ENCODE measurements at places on chromosomes 12 and 14. TPM values are rescaled to one million over a fixed set of nuclear protein-coding genes. Genes with fewer than 3 reads are reported as not detected.

Gene TAS2R46
- 2.0 TPM for total RNA-seq

Gene KLRG1
- total RNA-seq, result 0.36 TPM

- H3K36me3 ChIP-seq, result no peaks in the 10 kb centered on the region
- H3K4me3 ChIP-seq, result no peak overlapping the region
- H3K27me3 ChIP-seq, result no peaks in the 10 kb centered on the region
- H3K4me1 ChIP-seq, result no peaks in the 10 kb centered on the region
These were observed 19.5 kb upstream of the NUP107 start for GRCh38 chr12:68667291-68667690.

GRCh38 chr12:99985129-99985570, 414 bp upstream of the ANKS1B start:
- peak overlapping the region; percentile 51 for H3K4me3 ChIP-seq
- H3K4me1 ChIP-seq, result no peaks in the 10 kb centered on the region
- no peaks in the 10 kb centered on the region for H3K36me3 ChIP-seq
- no peak for DNase-seq
- H3K27me3 ChIP-seq, result no peaks in the 10 kb centered on the region
- peak overlapping the region; percentile 70 for H3K27ac ChIP-seq

Gene TPPP2
- total RNA-seq, result not detected

GRCh38 chr12:18483698-18484325, 222.5 kb downstream of the PIK3C2G start:
- H3K27me3 ChIP-seq, result no peaks in the 10 kb centered on the region
- no peaks in the 10 kb centered on the region for H3K36me3 ChIP-seq
- H3K4me3 ChIP-seq, result no peak overlapping the region
- H3K4me1 ChIP-seq, result no peaks in the 10 kb centered on the region
- no peak for DNase-seq

DNA sequence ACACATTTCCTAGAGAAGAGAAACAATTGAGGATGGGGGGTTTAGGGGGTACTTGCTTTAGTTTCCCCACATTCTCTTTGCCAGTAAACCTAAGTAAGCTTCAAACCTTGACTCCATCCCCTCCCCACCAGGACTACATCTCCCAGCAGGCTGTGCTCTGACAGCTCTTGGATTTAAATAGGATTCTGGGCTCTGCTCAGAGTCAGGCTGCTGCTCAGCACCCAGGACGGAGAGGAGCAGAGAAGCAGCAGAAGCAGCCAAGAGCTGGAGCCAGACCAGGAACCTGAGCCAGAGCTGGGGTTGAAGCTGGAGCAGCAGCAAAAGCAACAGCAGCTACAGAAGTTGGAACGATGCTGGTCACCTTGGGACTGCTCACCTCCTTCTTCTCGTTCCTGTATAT, 20.6 kb downstream of the RDH12 start:
- H3K36me3 ChIP-seq, result no peaks in the 10 kb centered on the region
- DNase-seq, result peak; percentile 39
- no peak overlapping the region for H3K4me3 ChIP-seq
- no peaks in the 10 kb centered on the region for H3K27me3 ChIP-seq
- no peaks in the 10 kb centered on the region for H3K4me1 ChIP-seq

GRCh38 chr12:57985685-57986084, 44.3 kb downstream of the ATP23 start:
- no peak for DNase-seq
- H3K27me3 ChIP-seq, result no peaks in the 10 kb centered on the region
- no peak overlapping the region for H3K27ac ChIP-seq
- H3K36me3 ChIP-seq, result no peaks in the 10 kb centered on the region
- no peaks in the 10 kb centered on the region for H3K4me1 ChIP-seq
- H3K4me3 ChIP-seq, result no peak overlapping the region

DNA sequence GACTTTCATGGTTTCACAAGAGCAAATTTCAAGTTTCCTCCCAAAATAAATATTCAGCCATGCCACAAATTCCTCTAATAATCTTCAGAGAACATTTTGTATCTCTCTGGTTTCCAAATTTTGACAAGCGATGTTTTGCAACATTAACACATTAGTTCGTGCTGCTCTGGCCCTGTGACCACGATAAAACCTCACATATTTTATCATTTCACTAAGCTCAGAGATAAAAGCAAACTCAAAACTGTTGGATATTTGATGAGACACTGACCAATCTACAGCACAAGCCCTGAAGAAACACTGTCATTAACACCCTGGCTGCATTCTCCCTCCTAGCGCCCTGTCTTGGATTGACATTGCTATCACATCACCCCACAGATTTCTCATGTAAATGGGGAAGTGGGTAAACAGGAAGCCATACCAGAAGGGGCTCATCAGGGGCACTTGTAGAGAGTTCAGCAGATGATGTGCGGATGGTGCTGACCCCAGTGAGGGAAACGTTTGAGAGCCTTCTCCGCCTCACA, 264.3 kb downstream of the PRKD1 start:
- H3K36me3 ChIP-seq, result no peaks in the 10 kb centered on the region
- H3K27me3 ChIP-seq, result no peaks in the 10 kb centered on the region
- no peaks in the 10 kb centered on the region for H3K4me1 ChIP-seq
- H3K4me3 ChIP-seq, result no peak overlapping the region

DNA sequence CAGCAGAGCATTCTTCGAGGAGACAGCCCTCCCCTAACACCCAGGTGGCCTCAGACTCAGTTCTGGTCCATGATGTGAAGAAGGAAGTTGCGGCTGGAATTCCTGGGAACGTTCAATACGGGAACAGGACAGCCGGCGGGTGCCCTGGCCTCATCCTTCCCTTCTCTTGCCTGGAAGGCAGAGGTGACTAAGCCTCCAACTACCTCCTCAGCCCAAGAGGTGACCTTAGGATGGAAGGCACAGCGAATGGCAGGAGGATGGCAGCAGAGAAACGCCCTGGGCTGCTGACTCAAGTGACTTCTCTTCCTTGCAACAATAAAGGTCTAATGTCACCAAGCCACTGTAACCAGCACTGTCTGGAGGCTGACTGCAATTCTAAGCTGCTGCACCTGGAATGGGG, 36.1 kb downstream of the DHX37 start:
- no peak overlapping the region for H3K4me3 ChIP-seq
- H3K4me1 ChIP-seq, result no peaks in the 10 kb centered on the region
- H3K27ac ChIP-seq, result no peak overlapping the region

DNA sequence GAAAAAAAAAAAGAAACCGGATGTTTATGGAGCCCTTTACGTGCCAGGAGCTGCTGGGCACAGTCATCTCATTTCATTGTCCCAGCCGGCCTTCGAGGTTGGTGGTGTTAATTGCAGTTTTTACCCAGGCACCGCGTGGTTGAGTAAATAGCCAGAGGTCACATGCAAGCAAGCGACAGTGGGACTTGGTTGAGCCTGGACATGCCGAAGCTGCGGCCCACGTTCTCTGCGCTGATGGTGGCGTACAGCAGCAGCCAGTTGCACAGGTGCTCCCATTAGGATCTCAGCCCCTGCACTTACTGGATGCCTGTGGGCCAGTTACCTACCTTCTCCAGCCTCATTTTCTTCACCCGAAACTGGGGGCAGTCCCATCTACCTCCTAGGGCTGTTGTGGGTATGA, 54.0 kb downstream of the TSPAN9 start:
- H3K4me3 ChIP-seq, result no peak overlapping the region
- no peaks in the 10 kb centered on the region for H3K36me3 ChIP-seq
- no peak overlapping the region for H3K27ac ChIP-seq
- no peak for DNase-seq
- peaks cover 3% of the 10 kb centered on the region for H3K4me1 ChIP-seq

Gene RPL10L
- total RNA-seq, result 7.8 TPM

Gene STAC3
- 4.8 TPM for total RNA-seq

- DNase-seq, result no peak
- H3K27me3 ChIP-seq, result no peaks in the 10 kb centered on the region
- H3K27ac ChIP-seq, result no peak overlapping the region
- no peaks in the 10 kb centered on the region for H3K4me1 ChIP-seq
These were observed 90.4 kb downstream of the CRACR2A start for GRCh38 chr12:3662521-3662921.

Gene CLEC1B
- not detected for total RNA-seq

GRCh38 chr12:121060149-121061001, 21.3 kb upstream of the OASL start:
- H3K4me3 ChIP-seq, result peak overlapping the region; percentile 9
- H3K27me3 ChIP-seq, result no peaks in the 10 kb centered on the region
- peak overlapping the region; percentile 30 for H3K27ac ChIP-seq
- H3K36me3 ChIP-seq, result no peaks in the 10 kb centered on the region
- no peak for DNase-seq

Gene NANOG
- 0.23 TPM for total RNA-seq

Gene RIMBP2
- total RNA-seq, result 7.0 TPM

Gene TAS2R7
- total RNA-seq, result not detected

- DNase-seq, result no peak
- H3K4me1 ChIP-seq, result no peaks in the 10 kb centered on the region
- H3K36me3 ChIP-seq, result no peaks in the 10 kb centered on the region
- no peak overlapping the region for H3K4me3 ChIP-seq
These were observed 6.1 kb upstream of the SLC35E3 start for GRCh38 chr12:68739891-68740290.

DNA sequence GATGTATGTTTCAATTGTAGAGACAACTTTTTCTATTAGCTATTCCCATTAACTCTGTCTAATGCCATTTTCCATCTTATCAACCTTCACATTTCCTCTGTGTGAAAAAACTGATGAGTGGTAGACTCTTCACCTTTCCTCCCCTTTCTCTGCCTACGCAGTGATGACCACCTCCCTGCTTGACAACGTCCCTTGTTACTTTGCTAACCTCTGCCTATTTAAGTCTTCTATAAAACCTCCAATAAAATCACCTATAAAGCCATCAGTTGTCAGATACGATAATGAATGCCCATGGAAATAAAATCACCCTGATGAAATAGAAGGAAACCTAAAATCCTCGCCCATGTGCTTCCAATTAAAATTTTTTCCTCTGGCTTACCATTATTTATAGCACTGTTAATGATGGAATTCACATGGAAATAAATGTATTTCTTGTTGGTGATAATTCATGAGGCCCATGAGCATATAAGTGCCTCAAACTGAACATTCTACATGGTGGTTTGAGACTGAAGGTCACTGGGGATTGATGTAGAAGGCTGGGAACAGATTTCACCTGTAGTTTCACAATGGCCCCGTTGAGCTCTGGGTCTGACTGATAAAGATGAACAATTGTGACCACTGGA, 1454.0 kb upstream of the SEL1L start:
- H3K27me3 ChIP-seq, result no peaks in the 10 kb centered on the region
- H3K4me1 ChIP-seq, result no peaks in the 10 kb centered on the region
- H3K27ac ChIP-seq, result no peak overlapping the region
- DNase-seq, result no peak

GRCh38 chr12:115049614-115050013, 365.6 kb upstream of the TBX3 start:
- DNase-seq, result no peak
- H3K27me3 ChIP-seq, result no peaks in the 10 kb centered on the region
- H3K36me3 ChIP-seq, result no peaks in the 10 kb centered on the region
- no peaks in the 10 kb centered on the region for H3K4me1 ChIP-seq
- H3K4me3 ChIP-seq, result no peak overlapping the region

DNA sequence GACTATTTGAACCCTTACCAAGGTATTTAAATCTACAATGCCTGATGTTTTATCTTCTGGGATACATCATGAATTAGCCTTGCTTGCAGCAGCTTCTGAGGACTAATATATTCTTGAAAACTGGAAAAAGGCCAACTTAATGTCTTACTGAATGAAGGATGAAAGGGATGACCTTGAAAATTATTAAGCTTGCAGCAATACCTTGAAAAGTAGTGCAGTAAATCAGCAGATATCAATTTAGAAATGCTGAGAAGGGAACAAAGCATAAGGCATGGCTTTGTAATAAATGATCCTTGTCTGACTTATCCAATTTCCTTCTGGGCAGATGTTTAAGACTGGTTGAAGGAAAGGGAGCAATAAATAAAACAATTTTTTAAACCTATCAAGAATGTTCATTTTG, 37.3 kb upstream of the FERMT2 start:
- no peaks in the 10 kb centered on the region for H3K36me3 ChIP-seq
- no peaks in the 10 kb centered on the region for H3K27me3 ChIP-seq
- H3K27ac ChIP-seq, result no peak overlapping the region
- H3K4me1 ChIP-seq, result no peaks in the 10 kb centered on the region
- DNase-seq, result no peak
- H3K4me3 ChIP-seq, result no peak overlapping the region

Gene TEX52
- total RNA-seq, result not detected

Gene TAS2R42
- total RNA-seq, result not detected

Gene PAPLN
- total RNA-seq, result 33.1 TPM

All from prostate gland (tissue), 2 donors.